Activated CD4-positive, alpha-beta T cell treated with anti-CD3 and anti-CD28 coated beads for 4 hours (primary cell): ENCODE measurements at places on chromosomes 4 and X.
A peak's percentile ranks its signal among the peaks of the same experiment; 100 is the strongest.

GRCh38 chrX:47278691-47279090 lies 45.9 kb downstream of the USP11 start:
- no peak for DNase-seq

DNA sequence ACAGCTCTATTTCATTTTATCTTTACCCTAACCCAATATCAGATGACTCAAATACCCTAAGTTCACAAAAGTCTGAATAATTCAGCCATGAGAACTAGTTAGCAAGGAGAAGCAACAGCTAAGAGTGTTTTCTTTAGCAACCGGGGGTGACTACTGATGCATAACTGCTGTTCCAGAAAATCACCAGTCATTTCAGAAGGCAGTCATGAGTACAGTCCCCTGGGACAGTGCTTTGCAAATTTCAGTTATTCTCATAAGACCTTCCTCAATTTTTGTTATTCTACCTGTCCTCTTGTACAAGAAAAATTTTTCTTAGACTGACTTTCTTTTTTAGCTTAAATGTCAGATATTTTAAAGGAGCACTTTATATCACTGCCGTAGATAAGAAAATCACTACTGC lies 16.4 kb downstream of the BANK1 start:
- no peak for DNase-seq

- DNase-seq, result no peak
Measured at GRCh38 chrX:133175162-133175561, 43.0 kb downstream of the TFDP3 start.

GRCh38 chr4:113801882-113802281 lies 40.3 kb upstream of the CAMK2D start:
- no peak for DNase-seq

- DNase-seq, result no peak
Measured at GRCh38 chrX:133570549-133570948, 155.3 kb upstream of the GPC4 start.

DNA sequence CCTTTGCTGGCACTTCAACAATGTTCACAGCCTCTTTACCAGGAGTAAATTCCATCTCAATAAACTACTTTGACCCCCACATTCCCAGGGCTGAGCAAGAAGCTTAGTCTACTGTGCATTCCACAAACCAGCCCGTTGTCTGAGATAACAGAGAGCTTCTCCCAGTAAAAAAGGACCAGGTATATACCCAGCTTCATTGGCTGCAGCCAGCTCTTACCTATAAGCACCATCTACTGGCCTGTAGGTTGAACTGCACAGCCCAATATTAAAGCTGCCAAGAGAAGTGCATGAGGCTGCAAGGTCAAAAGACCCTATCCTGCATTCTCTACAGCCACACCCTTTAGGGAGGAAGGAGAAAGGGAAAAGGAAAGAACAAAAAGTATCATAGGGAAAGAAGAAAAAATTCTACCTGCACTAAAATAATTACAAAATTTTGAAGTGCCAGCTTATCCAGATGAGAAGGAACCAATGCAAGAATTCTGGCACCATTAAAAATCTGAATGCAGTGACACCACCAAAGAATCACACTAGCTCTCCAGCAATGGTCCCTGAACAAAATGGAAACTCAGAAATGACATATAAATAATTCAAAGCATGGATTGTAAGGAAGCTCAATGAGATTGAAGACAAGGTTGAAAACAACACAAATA lies 45.7 kb upstream of the INTU start:
- DNase-seq, result no peak

DNA sequence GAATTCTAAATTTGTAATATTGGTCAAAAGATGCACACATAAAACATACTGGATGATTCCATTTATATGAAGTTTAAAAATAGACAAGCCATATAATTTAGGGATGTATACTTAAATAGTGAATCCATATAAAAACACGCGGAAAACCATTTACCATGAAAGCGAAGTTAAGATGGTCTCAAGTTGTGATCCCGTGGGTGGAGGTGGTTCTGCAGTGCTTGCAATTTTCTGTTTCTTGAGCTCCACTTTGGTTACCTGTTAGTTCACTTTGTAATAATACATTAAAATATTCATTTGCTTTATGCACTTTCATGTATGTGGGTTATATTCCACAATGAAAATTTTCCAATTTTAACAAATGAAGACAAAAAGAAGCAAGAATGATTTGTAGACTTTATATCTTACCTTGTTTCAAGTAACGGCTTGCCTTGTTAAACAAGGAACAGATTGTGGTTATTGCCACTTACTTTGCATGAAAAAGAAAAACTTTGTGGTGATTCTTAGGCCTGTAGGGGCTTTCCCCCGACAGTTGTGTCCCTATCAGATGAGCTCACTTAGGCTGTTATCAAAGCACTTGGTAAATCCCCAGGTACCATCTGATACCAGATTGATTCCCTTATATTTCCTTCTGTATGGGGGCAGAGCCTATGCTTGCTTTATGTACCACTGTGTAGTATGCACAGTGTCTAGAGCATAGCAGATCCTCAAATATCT lies 12.2 kb downstream of the UCP1 start:
- DNase-seq, result no peak

- no peak for DNase-seq
Measured at GRCh38 chrX:2517055-2517454, 16.3 kb upstream of the DHRSX start.

GRCh38 chr4:156596026-156596425 lies 375.6 kb downstream of the PDGFC start:
- DNase-seq, result no peak

- no peak for DNase-seq
Measured at GRCh38 chr4:109429545-109429944, 4.1 kb upstream of the SEC24B start.

GRCh38 chrX:135944486-135944885 lies 29.3 kb downstream of the MMGT1 start:
- DNase-seq, result no peak

DNA sequence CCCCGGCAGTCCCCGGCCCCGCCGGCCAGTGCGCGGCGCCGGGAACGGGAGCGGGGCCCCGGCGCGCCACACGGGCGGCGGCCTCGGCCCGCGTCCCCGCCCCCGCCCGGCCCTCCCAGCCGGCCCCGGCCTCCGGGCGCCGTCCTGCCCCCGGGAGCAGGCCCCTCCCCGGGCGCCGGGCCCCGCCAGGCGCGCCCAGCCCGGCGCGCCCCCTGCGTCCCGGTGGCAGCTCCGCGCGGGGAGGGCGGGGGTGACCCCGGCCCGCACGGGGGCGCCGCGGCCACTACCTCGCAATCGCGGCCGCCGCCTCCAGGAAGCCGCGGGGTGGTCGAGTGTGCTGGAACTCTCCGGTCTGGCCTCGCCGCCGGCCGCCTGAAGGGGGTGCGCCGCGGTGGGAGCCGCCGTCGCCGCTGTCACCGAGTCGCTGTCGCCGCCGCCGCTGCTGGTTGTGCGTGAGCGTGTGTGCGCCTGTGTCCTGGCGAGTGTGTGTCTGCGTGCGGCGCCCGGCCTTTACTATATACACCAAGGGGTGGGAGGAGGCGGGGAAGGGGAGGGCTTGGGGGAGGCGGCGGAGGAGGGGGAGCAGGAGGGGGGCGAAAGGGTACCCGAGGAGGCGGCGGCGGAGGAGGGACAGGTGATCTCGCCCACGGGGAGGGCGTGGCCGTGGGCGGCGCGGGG lies at the start of gene RAI2:
Gene RAI2 (minus strand): TSS at position 488 of the 678 bp plus-strand sequence. CDS start 59,288 bp downstream, outside the sequence.
- DNase-seq, result peak; percentile 53

DNA sequence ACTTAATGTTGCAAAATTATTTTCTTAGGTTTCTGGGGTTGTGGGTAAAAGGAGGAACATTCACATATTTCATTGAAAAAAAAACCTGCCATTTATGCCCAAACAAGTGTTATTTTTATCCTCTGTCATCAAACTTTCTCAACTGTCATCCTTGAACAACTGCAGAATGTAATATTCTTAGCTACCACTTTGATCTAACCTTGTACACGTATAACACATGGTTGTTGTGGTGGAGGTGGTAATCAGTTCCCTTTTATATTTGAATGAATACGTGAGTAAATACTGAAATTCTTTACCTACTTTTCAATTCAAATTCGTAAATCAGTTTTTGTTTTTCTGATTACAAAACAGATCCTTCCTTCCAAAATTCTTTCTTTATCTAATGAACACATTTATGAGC lies 3.8 kb upstream of the AMMECR1 start:
- DNase-seq, result no peak

DNA sequence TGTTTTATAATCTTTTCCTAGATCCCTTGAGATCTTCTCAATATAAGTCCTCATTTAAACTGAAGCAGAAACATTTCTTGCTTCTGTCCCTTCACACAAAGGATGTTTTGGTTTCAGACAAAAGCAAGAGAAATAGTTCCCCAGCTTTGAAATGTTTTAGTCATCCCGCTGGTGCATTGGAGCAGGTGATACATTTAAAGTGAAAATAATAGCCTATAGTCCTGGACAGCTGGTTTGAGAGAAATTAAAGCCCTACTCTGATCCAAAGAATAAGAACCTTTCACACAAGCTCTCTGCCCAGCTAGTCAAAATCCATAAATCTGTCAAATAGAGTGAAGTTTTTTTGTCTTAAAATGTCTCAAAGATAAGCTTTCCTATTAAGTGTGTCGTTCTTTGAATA lies 79.4 kb downstream of the LUZP4 start:
- DNase-seq, result no peak

- no peak for DNase-seq
Measured at GRCh38 chrX:139533444-139533843, 2.9 kb downstream of the F9 start.

GRCh38 chr4:42412251-42412650 lies 15.0 kb downstream of the SHISA3 start:
- DNase-seq, result no peak

DNA sequence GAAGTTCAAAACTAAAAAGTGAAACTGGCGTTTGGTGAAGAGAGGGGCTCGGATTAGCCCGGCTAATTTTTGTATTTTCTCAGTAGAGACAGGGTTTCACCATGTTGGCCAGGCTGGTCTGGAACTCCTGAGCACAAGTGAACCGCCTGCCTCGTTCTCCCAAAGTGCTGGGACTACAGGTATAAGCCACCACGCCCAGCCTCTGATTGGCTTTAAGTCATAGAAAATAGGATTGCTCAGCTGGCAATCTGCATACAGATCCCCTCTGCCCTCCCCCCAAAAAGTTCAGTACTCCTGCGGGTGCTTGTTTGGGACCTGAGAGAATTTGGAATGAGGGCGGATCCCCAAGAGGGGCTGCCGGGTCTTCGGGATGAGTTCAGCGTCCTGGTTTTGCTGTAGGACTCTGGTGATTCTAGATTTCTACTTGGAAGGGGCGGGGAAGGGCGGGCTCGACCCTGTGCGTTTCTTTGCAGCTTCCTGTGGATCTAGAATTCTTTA lies 537 bp upstream of the PRKX start:
- DNase-seq, result no peak

DNA sequence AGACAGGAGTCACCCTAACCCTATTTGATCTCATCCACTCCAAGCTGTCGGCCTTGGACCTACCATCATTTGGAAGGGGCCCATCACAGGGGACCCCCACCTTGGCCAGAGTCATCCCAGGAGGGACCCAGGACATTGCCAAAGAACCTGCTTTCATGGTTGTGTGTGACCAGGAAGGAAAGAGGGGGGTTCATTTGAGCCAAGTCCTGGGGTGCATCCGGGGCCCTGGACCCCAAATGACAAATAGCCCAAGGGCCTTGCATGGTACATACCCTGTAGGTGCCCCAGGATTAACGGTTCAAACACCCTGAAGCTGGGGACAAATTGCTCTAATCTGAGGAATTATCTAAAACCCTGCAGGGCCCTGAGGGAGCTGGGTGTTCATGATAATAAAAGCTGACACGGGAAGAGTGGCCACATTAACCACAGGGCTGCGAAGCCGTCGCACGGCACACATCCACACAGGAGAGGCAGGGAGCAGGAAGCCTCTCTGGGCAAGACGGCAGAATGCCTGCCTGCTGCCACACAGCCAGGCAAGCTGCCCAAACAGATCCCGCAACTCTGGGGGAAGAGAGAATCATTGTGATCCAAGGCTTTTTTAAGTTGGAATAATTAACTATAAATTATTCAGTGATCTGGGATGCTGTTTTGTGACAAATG lies 28.2 kb upstream of the PPP2R2C start:
- DNase-seq, result no peak

GRCh38 chrX:136122207-136122606 lies 25.1 kb upstream of the FHL1 start:
- DNase-seq, result no peak

DNA sequence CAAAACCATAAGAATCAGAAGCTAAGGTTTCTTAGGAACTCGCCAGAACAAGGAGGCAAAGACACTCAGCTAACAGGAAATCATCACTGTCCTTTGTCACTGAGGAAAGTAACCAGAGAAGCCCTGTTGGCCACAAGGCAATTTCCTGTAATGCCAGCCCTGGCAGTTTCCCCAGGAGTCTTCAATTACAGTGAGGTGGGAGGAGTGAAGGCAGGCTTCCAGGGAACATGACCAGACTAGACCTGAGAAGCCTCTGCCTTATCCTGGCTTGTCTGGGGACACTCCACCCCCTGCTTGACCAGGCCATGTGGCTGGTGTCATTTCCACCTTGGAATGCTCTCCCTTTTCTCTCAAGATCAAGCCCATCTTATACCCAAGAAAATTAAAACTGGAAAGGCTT lies 125.3 kb downstream of the COL4A6 start:
- no peak for DNase-seq

DNA sequence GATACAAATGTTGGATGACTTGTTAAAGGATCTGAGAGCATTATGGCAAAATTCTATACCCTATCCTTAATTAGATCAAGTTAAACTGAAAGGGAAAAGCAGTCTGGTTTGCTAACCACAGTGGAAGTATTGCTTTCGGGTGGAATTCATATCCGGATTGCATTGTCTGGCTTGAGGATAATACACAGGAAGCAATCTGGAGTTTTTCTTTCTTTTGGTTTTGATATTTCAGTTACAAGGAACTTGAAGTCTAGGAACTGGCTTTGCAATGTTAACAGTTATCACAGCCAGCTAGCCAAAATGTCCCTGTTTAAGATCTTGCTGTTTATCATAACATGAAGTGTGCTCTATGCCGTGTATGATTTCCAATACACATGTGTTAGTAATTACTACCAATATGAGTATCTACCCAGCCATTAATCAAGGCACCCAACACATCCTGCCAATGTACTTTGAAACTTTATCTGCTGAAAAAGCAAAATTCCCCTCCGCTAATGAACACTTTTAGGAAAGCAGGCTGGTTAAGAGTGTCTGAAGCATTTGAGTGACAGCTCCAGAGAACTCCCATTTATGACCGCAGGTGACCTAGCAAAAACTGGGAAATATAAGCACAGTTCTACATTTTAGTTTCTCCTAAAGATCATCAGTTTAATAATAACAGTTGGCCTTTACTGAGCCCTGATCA lies 146.4 kb downstream of the PALLD start:
- DNase-seq, result no peak

GRCh38 chr4:182048871-182049270 lies 194.3 kb upstream of the TENM3 start:
- DNase-seq, result no peak

GRCh38 chrX:134388161-134389109 lies 71.5 kb upstream of the HPRT1 start:
- no peak for DNase-seq

GRCh38 chr4:66766557-66766956 lies 778.7 kb downstream of the CENPC start:
- DNase-seq, result no peak

- peak; percentile 9 for DNase-seq
Measured at GRCh38 chr4:25993395-25994185, 79.6 kb downstream of the SMIM20 start.

- no peak for DNase-seq
Measured at GRCh38 chr4:38030023-38030422, 69.8 kb downstream of the PTTG2 start.

GRCh38 chrX:149461746-149462145 lies 43.4 kb downstream of the IDS start:
- no peak for DNase-seq

- no peak for DNase-seq
Measured at GRCh38 chr4:31104577-31104976, 384.4 kb downstream of the PCDH7 start.

- no peak for DNase-seq
Measured at GRCh38 chr4:55078987-55079386, 46.4 kb downstream of the KDR start.
